ENCODE measurements at places on chromosomes 4 and X.
A peak's percentile ranks its signal among the peaks of the same experiment; 100 is the strongest.

DNA sequence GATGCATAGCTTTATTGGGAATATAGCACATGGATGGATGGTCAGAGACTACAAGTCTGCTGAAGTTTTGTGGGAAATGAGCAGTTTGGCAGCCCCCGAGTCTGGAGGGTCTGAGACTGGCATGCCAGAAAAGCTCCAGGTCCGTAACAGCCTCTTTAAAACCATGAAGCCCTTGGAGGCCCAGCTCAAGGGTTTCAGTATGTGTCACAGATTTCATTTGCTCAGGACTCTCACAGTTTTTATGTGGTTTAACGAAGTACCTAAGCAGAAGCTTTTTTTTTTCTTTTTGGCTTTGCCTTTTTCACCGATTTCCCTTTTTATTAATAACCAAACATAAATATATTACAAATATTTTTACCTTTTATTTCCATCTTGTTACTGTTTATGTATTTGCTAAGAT lies 30.6 kb upstream of the TMEM184C start:
- H3K4me3 ChIP-seq, result no peak overlapping the region
- H3K27ac ChIP-seq, result no peak overlapping the region
- no peak for DNase-seq

DNA sequence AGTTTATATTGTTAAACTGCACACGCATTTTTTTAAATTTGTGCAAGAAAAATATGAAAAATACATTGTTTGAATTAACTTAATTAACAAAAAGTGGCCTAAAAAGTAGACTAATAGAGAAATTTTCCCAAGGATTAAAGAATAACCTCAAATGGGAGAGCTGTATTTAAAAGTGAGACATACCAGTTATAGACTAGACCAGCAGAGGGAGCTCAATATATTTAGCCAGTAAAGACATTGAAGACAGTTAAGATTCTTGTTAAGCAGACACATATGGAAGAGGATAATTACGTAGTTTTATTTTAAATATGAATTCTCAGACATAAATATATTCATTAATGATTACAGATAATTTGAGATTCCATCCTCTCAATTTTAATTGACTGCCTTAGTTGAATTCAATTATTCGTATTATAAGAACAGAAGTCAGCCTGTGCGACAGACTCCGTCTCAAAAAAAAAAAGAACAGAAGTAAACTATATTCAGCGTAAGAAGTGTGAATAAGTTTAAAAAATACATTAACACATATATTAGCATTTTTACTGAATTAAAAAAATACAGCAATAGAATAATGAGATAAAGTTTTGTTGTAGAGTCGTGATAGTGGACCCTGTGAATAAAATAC lies 64.8 kb downstream of the GLRA3 start:
- DNase-seq, result no peak
- no peak overlapping the region for H3K4me3 ChIP-seq
- H3K4me1 ChIP-seq, result no peaks in the 10 kb centered on the region
- no peak overlapping the region for H3K27ac ChIP-seq
- H3K36me3 ChIP-seq, result no peaks in the 10 kb centered on the region

- H3K4me3 ChIP-seq, result no peak overlapping the region
- no peaks in the 10 kb centered on the region for H3K27me3 ChIP-seq
- peak overlapping the region; percentile 24 for H3K27ac ChIP-seq
- DNase-seq, result no peak
- H3K4me1 ChIP-seq, result peaks cover 9% of the 10 kb centered on the region
Measured at GRCh38 chrX:96692454-96692853, 7.8 kb downstream of the DIAPH2 start.

DNA sequence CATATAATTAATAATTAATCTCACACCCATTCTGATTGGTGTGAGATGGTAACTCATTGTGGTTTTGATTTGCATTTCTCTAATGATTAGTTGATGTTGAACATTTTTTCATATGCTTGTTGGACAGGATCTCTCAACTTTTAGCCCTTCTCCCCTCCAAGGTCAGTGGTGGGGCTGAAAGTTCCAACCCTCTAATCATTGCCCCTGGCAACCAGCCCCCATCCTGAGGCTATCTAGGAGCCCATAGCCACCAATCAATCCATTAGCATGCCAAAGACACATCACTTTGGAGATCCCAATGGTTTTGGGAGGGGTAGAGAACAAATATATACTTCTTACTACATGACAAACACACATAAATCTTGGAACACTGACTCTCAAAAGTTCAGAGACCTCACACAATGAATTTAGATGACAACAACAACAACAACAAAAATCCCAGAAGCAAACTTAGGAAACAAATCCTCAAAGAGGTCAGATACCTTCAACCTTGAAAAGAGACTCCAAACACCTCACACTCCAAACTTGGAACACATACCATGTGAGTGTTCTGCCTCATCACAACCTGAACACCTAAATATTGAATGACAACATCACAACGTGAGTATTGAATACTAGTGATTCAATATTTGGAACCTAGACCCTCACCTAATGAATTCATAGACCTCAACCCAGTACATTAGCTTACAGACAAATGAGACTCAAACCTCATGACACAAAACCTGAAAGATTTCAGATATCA lies 19.0 kb upstream of the PAGE4 start:
- H3K27me3 ChIP-seq, result no peaks in the 10 kb centered on the region
- no peak for DNase-seq
- H3K27ac ChIP-seq, result no peak overlapping the region

DNA sequence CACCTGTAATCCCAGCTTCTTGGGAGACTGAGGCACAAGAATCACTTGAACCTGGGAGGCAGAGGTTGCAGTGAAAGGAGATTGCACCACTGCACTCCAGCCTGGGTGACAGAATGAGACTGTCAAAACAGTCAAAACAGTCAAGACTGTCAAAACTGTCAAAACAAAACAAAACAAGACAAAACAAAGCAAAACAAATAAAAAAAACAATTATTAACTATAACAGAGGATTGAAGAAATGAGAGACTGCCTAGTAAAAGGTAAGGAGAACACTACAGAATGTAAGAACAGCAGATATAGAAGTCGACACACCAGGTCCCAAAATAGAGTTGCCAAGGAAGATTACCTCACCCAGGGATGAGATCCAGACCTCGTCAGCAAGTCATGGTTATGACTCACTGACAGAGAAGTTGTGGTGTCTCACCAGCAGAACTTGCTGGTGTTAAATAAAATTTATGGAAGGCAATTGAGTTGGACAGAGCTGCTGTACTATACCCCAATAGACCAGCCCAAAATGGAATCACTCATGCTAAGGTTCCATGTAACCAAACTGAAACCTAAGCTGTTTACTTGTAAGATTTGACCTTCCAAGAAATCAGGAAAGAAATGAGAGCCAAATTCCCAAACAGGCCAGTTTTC lies 32.1 kb upstream of the GK start:
- DNase-seq, result no peak
- no peak overlapping the region for H3K4me3 ChIP-seq
- H3K27me3 ChIP-seq, result no peaks in the 10 kb centered on the region

- H3K4me1 ChIP-seq, result no peaks in the 10 kb centered on the region
- no peaks in the 10 kb centered on the region for H3K27me3 ChIP-seq
- no peaks in the 10 kb centered on the region for H3K36me3 ChIP-seq
- DNase-seq, result no peak
- H3K27ac ChIP-seq, result no peak overlapping the region
Measured at GRCh38 chrX:31329298-31329697, 257.5 kb upstream of the FTHL17 start.

GRCh38 chrX:5936438-5936837 lies 292.2 kb downstream of the NLGN4X start:
- no peaks in the 10 kb centered on the region for H3K27me3 ChIP-seq
- H3K27ac ChIP-seq, result no peak overlapping the region
- no peaks in the 10 kb centered on the region for H3K36me3 ChIP-seq
- no peak overlapping the region for H3K4me3 ChIP-seq
- no peaks in the 10 kb centered on the region for H3K4me1 ChIP-seq
- no peak for DNase-seq

DNA sequence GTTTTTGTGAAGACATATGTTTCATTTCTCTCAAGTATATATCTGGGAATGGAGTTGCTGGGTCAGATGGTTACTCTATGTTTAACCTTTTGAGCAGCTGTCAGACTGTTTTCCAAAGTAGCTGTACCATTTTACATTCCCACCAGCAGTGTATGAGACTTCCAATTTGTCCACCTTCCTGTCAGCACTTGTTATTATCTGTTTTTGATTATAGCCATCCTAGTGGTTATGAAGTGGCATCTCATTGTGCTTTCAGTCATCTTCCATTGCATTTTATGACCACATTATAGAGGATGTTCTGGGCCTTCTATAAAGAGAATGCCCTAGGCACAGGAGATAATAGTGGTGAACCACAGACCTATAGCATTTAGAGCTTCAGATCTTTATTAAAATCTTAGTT lies 39.2 kb downstream of the CLCN4 start:
- no peak for DNase-seq
- H3K27me3 ChIP-seq, result no peaks in the 10 kb centered on the region
- no peak overlapping the region for H3K27ac ChIP-seq
- no peaks in the 10 kb centered on the region for H3K36me3 ChIP-seq
- H3K4me1 ChIP-seq, result no peaks in the 10 kb centered on the region

GRCh38 chr4:160595646-160596045 lies 1492.8 kb downstream of the RAPGEF2 start:
- no peaks in the 10 kb centered on the region for H3K27me3 ChIP-seq
- H3K27ac ChIP-seq, result no peak overlapping the region
- no peak for DNase-seq
- H3K4me1 ChIP-seq, result no peaks in the 10 kb centered on the region
- no peak overlapping the region for H3K4me3 ChIP-seq

DNA sequence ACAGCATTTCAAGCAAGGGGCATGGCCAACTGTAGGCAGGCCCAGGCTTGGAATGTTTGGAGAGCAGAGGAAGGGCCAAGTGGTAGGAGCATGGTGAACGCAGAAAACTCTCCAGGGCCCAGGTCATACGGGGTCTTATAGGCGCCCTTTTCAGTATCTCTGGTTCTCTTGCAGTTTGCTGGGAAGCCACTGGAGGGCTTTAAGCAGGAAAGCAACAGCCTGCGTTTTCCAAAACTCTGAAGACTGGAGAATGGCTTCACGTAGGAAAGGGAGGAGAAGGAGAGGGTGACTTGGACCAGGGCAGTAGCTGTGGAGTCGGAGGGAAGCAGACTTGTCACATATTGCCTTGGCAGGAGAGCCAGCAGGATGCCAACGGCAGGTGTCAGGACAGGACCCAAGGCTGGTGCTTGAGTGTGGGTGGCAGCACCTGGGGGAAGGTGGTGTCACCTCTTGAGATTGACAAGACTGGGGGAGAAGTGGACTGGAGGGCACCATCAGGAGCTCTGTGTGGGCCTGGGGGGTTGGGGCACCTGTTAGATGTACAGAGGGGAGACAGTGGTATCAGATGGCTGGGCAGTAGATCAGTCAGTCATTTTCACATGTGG lies 21.9 kb downstream of the TKTL1 start:
- H3K27me3 ChIP-seq, result no peaks in the 10 kb centered on the region
- no peaks in the 10 kb centered on the region for H3K4me1 ChIP-seq
- H3K36me3 ChIP-seq, result no peaks in the 10 kb centered on the region
- H3K4me3 ChIP-seq, result no peak overlapping the region
- DNase-seq, result no peak
- no peak overlapping the region for H3K27ac ChIP-seq

DNA sequence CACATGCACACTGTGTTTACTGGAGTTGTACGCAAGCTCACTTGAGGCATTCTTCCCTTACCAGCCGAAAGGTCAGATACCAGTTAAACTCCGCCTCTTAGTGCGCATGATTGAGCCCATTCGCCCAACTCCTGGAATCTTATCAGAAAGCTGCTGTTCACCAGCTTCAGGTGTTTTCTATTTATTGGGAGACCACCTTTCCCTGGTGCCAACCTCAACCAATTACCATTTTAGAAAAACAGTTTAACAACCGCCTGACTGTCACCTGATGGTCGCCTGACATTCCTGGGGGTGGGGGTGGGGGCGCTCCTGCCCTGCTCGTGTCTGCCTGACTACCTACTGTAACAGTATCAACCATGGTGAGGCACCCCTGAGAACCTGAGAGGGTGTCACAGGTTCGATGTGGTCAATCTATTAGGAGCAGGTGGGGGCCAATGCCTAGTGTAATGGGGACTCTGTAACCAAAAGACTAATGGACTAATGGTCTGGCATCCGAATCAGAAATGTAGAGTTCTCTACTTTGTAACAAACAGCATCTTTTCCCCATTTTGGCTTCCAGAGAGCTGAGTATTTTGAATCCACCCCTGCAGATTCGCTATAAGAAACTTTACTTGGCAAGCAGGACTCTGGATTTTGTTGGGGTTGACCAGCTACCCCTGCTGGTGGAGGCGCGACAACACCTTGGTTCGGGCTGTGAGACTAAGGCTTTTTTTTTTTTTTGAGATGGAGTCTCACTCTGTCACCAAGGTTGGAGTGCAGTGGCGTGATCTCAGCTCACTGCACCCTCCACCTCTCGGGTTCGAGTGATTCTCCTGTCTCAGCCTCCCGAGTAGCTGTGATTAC lies 58.2 kb upstream of the ZNF157 start:
- H3K27ac ChIP-seq, result no peak overlapping the region
- H3K27me3 ChIP-seq, result no peaks in the 10 kb centered on the region
- DNase-seq, result no peak
- no peak overlapping the region for H3K4me3 ChIP-seq
- H3K4me1 ChIP-seq, result no peaks in the 10 kb centered on the region
- H3K36me3 ChIP-seq, result no peaks in the 10 kb centered on the region

- H3K4me3 ChIP-seq, result no peak overlapping the region
- H3K27ac ChIP-seq, result no peak overlapping the region
- H3K27me3 ChIP-seq, result no peaks in the 10 kb centered on the region
Measured at GRCh38 chr4:177419434-177419833, 22.8 kb downstream of the AGA start.

GRCh38 chrX:69524781-69525363 lies 20.7 kb downstream of the NALF2 start:
- H3K36me3 ChIP-seq, result no peaks in the 10 kb centered on the region
- H3K27ac ChIP-seq, result no peak overlapping the region
- no peaks in the 10 kb centered on the region for H3K27me3 ChIP-seq
- DNase-seq, result no peak
- H3K4me3 ChIP-seq, result no peak overlapping the region

DNA sequence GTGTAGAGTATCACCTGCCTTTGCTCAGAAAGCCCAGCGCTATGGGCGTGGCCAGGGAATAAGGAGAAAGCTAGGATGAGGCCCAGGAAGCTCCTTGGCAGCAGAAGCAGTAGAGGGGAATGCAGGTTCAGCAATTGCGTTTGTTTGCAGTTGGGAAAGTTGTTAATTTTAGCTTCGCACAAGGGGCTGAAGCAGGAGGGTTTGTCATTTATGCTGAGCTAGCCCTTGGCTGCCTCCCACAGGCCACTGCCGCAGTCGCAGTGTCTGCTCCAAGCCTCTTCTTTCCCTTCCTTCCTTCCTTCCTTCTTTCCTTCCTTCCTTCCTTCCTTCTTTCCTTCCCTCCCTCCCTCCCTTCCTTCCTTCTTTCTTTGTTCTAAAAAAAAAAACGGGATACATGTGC lies 21.5 kb downstream of the FRMPD3 start:
- H3K27ac ChIP-seq, result no peak overlapping the region
- H3K27me3 ChIP-seq, result no peaks in the 10 kb centered on the region
- no peaks in the 10 kb centered on the region for H3K36me3 ChIP-seq
- no peaks in the 10 kb centered on the region for H3K4me1 ChIP-seq
- no peak overlapping the region for H3K4me3 ChIP-seq

GRCh38 chr4:19366916-19367315 lies 884.8 kb upstream of the SLIT2 start:
- no peaks in the 10 kb centered on the region for H3K4me1 ChIP-seq
- no peak overlapping the region for H3K4me3 ChIP-seq
- no peaks in the 10 kb centered on the region for H3K36me3 ChIP-seq
- no peak overlapping the region for H3K27ac ChIP-seq

- H3K27ac ChIP-seq, result no peak overlapping the region
- H3K27me3 ChIP-seq, result no peaks in the 10 kb centered on the region
- DNase-seq, result no peak
- no peaks in the 10 kb centered on the region for H3K4me1 ChIP-seq
- no peaks in the 10 kb centered on the region for H3K36me3 ChIP-seq
- no peak overlapping the region for H3K4me3 ChIP-seq
Measured at GRCh38 chrX:66914080-66914479, 275.2 kb upstream of the EDA2R start.

Data from suprapubic skin (tissue), 4 donors.